ENCODE measurements at places on chromosomes 2 and 18. TPM values are rescaled to one million over a fixed set of nuclear protein-coding genes. Genes with fewer than 3 reads are reported as not detected.

Gene IRS1
- total RNA-seq, result 17.2 TPM

Gene IGFBP2
- total RNA-seq, result 88.0 TPM

Gene CENPA
- 57.9 TPM for total RNA-seq

Gene CYP27C1
- total RNA-seq, result 4.9 TPM

Gene NT5DC4
- not detected for total RNA-seq

Gene CCDC102B
- total RNA-seq, result 0.58 TPM

Gene RAB10
- total RNA-seq, result 391 TPM

Gene CMPK2
- 1.1 TPM for total RNA-seq

Gene SNTG2
- not detected for total RNA-seq

Gene C18orf63
- not detected for total RNA-seq

Gene MSTN
- not detected for total RNA-seq

Gene PLCL1
- not detected for total RNA-seq

Gene NR4A2
- 2.9 TPM for total RNA-seq

Gene B3GNT7
- 2.0 TPM for total RNA-seq

Gene NEMP2
- total RNA-seq, result 9.6 TPM

Gene HOXD13
- total RNA-seq, result 0.23 TPM

Gene NFATC1
- total RNA-seq, result 7.1 TPM

Gene CABYR
- total RNA-seq, result 10.4 TPM

Gene ASIC4
- total RNA-seq, result not detected

Gene EML6
- total RNA-seq, result 1.0 TPM

Gene CD8A
- total RNA-seq, result 0.37 TPM

Gene TTN
- total RNA-seq, result under 0.01 TPM

Gene LAMA1
- total RNA-seq, result 0.07 TPM

Gene GAL3ST2
- 0.34 TPM for total RNA-seq

Gene SERPINB4
- total RNA-seq, result 0.14 TPM

Gene CBLN2
- total RNA-seq, result 0.05 TPM

Gene DCDC2C
- 0.55 TPM for total RNA-seq

Gene ACMSD
- not detected for total RNA-seq

Gene DIPK1C
- total RNA-seq, result not detected

Gene FBXO48
- total RNA-seq, result 0.52 TPM

Gene GALNT1
- total RNA-seq, result 56.0 TPM

Gene CRYBA2
- total RNA-seq, result not detected

Gene RGPD8
- total RNA-seq, result 2.5 TPM

Gene ABCG5
- not detected for total RNA-seq

Gene ARMC9
- 16.6 TPM for total RNA-seq

Gene SERPINB7
- 1.7 TPM for total RNA-seq

Gene RSAD2
- total RNA-seq, result 0.89 TPM
